GOT3 (cell line): ENCODE measurements at places on chromosomes 12 and 14.

DNA sequence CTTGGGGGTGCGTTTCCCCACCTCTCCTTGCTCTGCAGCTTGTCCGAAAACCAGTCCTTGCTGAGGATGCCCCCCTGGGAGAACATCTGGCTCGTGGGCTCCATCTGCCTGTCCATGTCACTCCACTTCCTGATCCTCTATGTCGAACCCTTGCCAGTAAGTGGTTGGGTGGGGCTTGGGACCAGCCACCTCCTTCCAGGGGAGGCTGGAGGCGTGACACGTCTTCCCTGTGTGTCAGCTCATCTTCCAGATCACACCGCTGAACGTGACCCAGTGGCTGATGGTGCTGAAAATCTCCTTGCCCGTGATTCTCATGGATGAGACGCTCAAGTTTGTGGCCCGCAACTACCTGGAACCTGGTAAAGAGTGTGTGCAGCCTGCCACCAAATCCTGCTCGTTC is 57.5 kb downstream of the ANAPC7 start:
- DNase-seq, result no peak

- DNase-seq, result no peak
Measured at GRCh38 chr14:93729993-93730392, 58.3 kb downstream of the PRIMA1 start.

GRCh38 chr12:57193706-57194245 is 22.8 kb upstream of the NXPH4 start:
- DNase-seq, result no peak

DNA sequence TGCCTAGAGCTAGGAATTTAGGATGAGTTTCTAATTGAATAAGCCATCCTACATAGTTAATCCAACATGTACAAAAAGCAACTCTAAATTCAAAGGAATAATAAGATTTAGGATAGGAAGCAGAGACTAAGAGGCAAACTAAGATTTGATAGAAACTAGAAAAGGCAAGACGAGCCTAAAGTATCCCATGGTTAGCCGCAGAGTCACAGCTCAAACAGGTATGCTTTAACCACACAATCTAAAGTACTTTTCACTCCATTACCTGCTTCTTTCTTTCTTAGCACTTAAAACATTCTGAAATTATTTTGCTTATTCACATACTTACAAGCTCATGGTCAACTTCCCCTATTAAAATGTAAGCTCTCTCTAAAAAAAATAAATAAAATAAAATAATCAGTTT is 51.8 kb downstream of the OTOGL start:
- DNase-seq, result no peak

DNA sequence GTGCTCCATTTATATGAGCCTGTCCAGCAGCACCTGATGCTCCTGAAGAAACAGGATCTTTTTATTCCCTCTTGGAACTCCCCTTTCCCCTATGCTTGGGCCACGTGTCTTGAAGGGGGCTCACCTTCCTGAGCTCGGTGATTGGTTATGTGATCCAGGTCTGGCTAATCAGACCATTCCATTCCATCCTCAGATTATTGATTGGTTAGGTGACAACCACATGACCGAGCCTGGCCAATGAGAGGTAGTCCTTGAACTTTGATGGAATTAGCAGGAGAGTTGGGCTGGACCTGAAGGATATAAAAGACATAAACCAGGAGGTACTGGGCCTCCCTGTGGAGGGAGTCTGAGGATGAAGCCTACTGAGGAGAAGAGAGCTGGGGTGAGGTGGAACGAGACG is 216.6 kb upstream of the LHX5 start:
- DNase-seq, result no peak

DNA sequence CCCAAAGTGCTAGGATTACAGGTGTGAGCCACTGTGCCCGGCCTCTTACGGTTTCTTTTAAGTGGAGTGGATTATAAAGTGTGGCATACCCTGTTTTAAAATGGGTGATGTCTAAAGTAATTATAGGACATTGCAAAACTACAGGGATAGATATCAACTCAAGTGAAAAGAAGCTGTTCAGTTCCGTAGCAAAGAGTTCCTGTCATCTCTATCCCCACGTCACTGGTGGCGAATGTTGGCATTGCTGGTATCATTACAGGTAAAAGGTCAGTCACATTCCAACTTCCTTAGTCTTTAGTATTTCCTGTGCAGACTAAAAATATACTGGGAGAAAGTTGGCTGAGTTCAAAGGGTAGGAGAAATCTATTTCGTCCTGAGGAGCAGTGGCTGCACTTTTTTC is 95.6 kb upstream of the SLC38A2 start:
- DNase-seq, result no peak

DNA sequence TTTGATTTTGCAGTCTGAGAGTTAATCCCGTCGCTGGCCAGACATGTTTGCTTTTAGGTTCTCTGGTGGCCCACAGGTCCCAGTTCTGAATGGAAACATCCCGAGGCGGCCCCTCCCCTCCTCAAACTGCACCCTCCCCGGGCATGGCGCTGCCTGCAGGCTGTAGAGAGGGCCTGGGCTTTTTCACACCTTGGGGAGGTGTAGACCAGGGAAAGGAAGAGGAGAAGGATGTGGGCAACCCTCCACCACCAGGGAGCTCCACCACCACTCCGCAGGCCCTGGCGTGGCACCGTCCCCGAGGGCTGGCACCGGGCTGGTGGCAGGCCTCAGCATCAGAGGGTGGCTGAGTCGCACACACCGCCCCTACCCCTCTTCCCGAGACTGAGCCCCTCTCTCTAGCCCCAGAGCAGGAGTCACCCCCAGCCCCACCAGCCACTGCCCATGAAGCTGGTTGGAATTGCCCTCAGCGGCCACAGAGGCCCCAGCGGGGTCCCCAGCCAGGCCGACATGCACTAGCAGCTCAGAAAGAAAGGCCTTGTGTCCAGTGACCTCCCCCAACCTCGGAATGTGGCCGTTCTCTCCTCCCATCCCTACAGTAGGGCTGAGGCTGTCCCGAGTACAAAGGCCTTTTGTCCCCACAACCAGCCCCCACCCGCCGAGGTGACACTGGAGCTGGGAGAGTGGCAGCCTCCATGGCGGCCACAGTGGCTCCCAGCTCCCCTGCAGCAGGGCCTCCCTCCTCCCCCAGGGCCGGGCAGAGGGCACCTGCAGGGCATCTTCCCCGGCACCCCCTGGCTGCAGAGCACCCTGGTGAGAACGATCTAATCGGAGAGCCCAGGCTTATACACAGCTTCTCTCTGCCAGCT is 23.5 kb upstream of the INF2 start:
- no peak for DNase-seq

DNA sequence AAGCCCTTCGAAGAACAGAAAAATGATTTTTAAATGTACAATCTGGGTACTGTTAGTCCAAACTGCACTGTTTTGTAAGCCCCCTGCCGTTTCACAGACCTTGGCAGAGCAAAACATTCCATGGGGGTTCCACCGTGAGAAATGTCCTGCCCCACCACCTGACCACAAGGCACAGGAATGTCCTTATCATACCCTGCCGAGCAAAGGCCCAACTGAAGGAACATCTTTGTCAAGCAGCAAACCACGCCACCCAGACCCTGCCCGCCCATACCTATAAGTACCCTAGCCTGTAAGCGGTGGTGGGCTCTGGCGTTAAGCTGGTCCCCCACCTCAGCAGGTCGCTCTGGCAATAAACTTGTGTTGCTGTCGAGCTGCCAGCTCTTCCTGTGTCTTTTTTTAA is 181.6 kb upstream of the PZP start:
- no peak for DNase-seq

DNA sequence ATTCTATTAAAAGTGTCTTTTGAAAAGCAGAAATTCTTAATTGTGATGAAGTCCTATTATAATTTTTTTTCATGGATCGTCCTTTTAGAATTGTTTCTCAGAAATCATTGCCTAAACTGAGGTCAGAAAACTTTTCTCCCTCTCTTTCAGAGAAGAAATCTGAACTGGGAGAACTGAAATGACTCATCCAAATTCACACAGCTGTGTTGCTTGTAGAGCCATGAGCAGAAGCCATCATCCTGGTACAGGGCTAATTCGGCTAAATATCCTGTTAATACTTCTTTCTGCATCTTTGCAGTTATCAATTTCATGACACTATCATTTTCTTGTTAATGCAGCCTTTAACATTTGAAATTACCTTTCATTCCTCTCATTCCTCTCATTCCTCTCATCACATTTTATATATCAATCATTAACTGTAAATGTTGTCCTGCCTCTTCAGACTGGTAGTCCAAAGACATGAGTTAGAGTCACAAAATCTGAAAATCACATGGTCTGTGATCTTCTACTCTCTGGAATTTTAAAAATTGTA is 15.5 kb downstream of the SLC15A5 start:
- no peak for DNase-seq

DNA sequence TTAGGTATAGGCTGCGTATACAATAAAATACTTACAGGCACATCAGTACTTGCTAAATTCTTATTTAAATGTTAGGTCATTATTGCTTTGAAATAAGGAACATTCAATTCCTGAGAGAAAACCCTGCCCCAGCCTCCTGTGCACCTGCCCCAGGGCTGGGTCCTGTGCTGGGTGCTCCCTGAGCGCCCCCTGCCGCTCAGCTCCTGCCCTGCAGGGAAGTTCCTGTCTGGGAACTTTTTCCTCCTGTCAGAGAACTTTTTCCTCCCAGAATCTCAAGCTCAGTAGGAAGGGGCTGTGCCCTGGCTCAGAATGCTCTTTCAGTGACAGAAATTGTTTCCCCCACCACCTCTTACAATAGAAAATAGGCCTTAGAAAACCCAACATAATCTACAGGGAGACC is 751.1 kb downstream of the TMEM121 start:
- no peak for DNase-seq

DNA sequence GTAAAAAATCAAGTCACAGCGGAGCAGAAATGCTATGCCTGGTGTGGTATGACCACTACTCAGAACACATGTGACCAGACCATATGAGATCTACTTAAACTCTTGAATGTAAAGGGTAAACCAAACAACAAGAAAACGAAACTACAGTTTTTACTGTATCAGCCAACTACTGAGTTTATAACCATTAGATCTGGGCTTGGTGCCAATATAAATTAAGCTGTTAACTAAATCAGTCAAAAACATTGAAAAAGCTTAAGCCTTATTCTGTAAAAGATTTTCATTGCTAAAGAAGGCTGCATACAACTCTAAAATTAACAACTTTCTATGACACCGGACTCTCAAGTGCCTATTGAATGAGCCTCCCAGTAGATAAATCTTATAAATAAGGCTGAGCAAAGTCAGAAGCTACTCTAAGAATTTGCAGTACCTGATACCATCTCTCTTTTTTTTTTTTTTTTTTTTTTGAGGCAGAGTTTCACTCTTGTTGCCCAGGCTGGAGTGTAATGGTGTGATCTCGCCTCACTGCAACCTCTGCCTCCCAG is 35.4 kb downstream of the SPTLC2 start:
- no peak for DNase-seq

DNA sequence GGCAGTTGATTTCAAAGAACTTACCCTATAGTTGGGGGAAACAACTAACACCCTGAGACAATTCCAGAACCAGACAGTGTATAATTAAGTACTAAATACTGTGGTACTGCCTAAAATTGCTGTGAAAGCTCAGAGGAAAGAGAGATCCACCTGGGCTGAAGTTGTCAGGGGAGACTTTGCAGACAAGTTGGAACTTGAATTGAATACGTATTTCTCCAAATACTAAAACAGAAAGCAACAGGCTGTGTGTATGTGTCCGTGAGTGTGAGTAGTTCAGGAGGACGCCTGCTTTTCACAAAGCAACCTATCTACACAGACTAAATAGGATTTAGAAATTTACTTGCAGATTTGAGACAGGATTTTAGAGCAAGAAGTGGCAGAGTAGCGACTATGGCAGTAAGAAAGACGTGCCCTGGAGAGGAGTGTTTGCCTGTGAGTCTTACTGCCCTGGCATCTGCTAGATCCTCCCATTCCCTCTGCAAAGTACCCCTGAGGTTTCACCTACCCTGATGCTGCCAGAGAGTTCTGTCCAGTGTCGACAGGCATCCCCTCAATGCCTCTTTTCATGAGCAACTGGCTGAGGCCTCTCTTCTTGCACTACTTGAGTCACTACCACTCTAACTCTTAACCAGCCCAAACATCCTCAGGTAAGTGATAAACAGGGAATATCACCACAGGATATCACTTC is 37.4 kb upstream of the BMP4 start:
- DNase-seq, result no peak
